Lung (tissue), 17 donors: ENCODE measurements at places on chromosomes 12 and 14. TPM values are rescaled to one million over a fixed set of nuclear protein-coding genes. Genes with fewer than 3 reads are reported as not detected.

Gene LYZ
- total RNA-seq, result 186 TPM

Gene KRT2
- total RNA-seq, result not detected

Gene MGAT4C
- total RNA-seq, result 1.2 TPM

Gene MYRFL
- 1.9 TPM for total RNA-seq

Gene WIF1
- 109 TPM for total RNA-seq

Gene KLRK1
- 2.9 TPM for total RNA-seq

Gene SLC6A13
- 2.4 TPM for total RNA-seq

Gene UBE3B
- 58.9 TPM for total RNA-seq

Gene NPFF
- not detected for total RNA-seq

Gene LTBP2
- 33.4 TPM for total RNA-seq

Gene STXBP6
- 10.8 TPM for total RNA-seq

Gene PEX5
- 52.1 TPM for total RNA-seq

Gene NGB
- total RNA-seq, result not detected

Gene TAS2R8
- not detected for total RNA-seq
